ENCODE measurements at places on chromosomes 3 and 15.

GRCh38 chr15:42576776-42577175 lies 1.4 kb downstream of the STARD9 start:
- DNase-seq, result no peak
- H3K4me3 ChIP-seq, result no peak overlapping the region
- H3K27me3 ChIP-seq, result no peaks in the 10 kb centered on the region
- peak overlapping the region; percentile 94 for H3K27ac ChIP-seq
- peaks cover 68% of the 10 kb centered on the region for H3K4me1 ChIP-seq
- no peaks in the 10 kb centered on the region for H3K36me3 ChIP-seq

DNA sequence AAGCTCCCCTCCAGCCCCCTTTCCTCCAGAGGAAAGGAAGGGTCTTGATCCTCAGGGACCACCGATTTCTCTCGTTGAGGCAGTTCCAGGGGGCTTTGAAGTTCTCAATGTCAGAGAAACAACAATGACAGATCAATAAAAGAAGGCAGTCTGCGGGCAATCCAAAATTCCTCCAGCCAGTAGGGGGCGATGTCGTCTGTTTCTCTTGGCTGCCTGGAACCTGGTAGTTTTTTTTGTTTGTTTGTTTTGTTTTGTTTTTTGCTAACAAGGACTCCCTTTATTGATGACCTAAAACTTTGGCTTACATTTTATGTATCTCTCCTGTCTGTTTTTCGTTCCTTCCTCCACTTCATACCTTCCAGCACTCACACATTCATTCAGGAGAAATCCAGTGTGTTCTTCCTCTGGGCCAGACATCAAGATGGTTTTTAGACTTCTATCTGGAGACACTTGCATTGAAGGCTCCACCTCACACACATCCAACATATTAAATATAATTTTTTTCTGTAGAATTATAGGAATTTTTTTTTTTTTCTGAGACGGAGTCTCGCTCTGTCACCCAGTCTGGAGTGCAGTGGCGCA lies 276.6 kb downstream of the RPLP1 start:
- no peak overlapping the region for H3K27ac ChIP-seq
- H3K36me3 ChIP-seq, result no peaks in the 10 kb centered on the region
- H3K4me1 ChIP-seq, result peaks cover 10% of the 10 kb centered on the region

DNA sequence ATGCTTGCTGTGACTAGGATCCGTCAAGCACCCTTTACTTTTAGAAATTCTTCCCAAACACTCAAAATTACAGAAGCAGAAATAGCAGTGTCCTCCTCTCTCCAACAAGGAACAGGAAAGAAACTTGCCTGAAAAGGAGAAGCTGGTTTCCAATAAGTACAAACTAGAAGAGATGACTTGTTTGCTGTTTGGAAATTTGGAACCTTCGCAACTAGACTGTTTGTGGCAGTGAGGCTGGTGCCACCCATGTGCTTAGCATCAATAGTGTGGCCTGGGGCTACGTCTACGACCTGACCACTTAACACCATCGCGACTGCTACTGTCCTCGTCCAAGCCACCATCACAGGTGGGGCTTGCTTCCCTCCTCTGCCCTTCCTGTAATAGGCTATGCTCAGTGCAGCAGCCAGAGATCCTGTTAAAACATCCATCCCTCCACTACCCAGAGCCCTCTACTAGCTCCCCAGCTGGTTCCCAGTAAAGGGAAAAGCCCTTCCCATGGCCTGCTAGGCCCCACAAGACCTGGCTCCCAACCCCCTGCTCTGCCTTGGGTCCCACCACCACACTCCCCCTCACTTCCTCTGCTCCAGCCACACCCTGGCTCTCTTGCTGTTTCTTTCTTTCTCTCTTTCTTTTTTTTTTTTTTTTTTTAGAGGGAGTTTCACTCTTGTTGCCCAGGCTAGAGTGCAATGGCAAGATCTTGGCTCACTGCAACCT lies 52.6 kb upstream of the CCR2 start:
- H3K36me3 ChIP-seq, result no peaks in the 10 kb centered on the region
- no peak for DNase-seq
- peaks cover 5% of the 10 kb centered on the region for H3K4me1 ChIP-seq
- no peak overlapping the region for H3K4me3 ChIP-seq

GRCh38 chr3:71868876-71869275 lies 83.9 kb upstream of the PROK2 start:
- no peaks in the 10 kb centered on the region for H3K27me3 ChIP-seq
- H3K4me1 ChIP-seq, result no peaks in the 10 kb centered on the region
- H3K4me3 ChIP-seq, result no peak overlapping the region
- no peak overlapping the region for H3K27ac ChIP-seq
- H3K36me3 ChIP-seq, result no peaks in the 10 kb centered on the region
- no peak for DNase-seq

- H3K27ac ChIP-seq, result no peak overlapping the region
- DNase-seq, result no peak
- no peak overlapping the region for H3K4me3 ChIP-seq
- H3K27me3 ChIP-seq, result no peaks in the 10 kb centered on the region
- no peaks in the 10 kb centered on the region for H3K4me1 ChIP-seq
Observed at GRCh38 chr3:168671091-168671490, 575.4 kb upstream of the GOLIM4 start.

DNA sequence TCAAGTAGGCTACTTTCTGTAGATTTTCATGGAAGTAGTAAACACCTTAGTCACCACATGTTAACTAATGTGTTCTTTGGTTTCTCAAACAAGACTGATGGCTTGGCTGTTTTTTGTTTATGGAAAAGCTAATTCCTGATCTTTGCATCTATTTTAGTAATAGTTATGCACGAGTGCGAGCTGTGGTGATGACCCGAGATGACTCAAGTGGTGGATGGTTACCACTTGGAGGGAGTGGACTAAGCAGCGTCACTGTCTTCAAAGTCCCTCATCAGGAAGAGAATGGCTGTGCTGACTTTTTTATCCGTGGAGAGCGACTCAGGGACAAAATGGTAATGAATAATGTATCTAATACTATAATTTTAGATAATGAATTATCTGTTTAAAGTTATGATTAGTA lies 46.6 kb downstream of the SPRED1 start:
- H3K27ac ChIP-seq, result no peak overlapping the region
- H3K27me3 ChIP-seq, result no peaks in the 10 kb centered on the region
- no peak overlapping the region for H3K4me3 ChIP-seq
- no peaks in the 10 kb centered on the region for H3K36me3 ChIP-seq

GRCh38 chr3:182738583-182739411 lies 54.5 kb upstream of the ATP11B start:
- no peaks in the 10 kb centered on the region for H3K27me3 ChIP-seq
- H3K36me3 ChIP-seq, result no peaks in the 10 kb centered on the region
- H3K4me1 ChIP-seq, result peaks cover 6% of the 10 kb centered on the region
- H3K4me3 ChIP-seq, result peak overlapping the region; percentile 2
- no peak for DNase-seq

- no peak overlapping the region for H3K4me3 ChIP-seq
- H3K4me1 ChIP-seq, result peaks cover 27% of the 10 kb centered on the region
- no peaks in the 10 kb centered on the region for H3K27me3 ChIP-seq
- H3K27ac ChIP-seq, result no peak overlapping the region
Observed at GRCh38 chr3:100910986-100911385, 82.2 kb downstream of the ABI3BP start.

DNA sequence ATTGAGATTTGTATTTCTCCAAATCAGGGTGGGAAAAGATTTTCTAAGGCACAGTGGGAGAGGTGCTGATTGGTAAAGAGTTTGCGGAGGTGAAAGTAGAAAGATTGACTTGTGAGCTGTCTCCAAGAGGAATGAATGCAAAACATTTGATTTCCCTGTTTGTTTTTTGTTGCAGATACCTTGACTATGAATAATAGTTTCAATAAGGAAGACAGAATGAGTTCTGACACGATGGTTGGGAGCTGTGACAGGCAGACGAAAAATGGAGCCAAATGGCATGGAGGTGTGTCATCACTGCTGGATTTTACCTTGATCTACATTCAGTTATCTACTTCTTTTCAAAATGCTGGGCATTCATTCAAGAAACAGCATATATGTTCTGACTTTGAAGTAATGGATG lies 145.1 kb downstream of the NFKBIZ start:
- no peak overlapping the region for H3K4me3 ChIP-seq
- peak overlapping the region; percentile 24 for H3K27ac ChIP-seq
- H3K4me1 ChIP-seq, result no peaks in the 10 kb centered on the region

DNA sequence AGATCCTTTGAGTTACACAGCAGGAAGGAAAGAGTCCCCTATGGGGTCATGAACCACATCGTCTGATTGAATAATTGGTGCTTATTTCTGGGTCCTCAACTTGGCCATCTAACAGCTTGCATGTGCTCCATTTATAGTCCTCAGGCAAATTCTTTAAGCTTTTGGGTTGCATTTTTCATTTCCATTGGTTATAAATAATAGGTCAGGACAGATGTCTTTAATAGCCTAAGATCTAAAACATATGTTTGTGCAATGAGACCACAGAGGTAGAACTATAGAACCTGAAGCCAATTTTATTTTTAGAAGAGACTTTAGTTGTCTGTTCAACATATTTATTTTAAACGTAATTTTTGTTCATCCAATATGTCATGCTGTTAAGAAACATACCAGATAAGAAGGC lies 43.2 kb downstream of the CD200R1L start:
- no peaks in the 10 kb centered on the region for H3K36me3 ChIP-seq
- no peaks in the 10 kb centered on the region for H3K27me3 ChIP-seq
- no peak overlapping the region for H3K4me3 ChIP-seq
- H3K4me1 ChIP-seq, result peaks cover 32% of the 10 kb centered on the region

GRCh38 chr3:97680210-97680609 lies 84.3 kb upstream of the ARL6 start:
- no peak overlapping the region for H3K4me3 ChIP-seq
- H3K36me3 ChIP-seq, result no peaks in the 10 kb centered on the region
- no peaks in the 10 kb centered on the region for H3K27me3 ChIP-seq
- DNase-seq, result no peak
- no peak overlapping the region for H3K27ac ChIP-seq

GRCh38 chr3:159080821-159081220 lies 279.0 kb downstream of the MFSD1 start:
- H3K27ac ChIP-seq, result no peak overlapping the region
- DNase-seq, result no peak
- no peaks in the 10 kb centered on the region for H3K36me3 ChIP-seq

- peaks cover 4% of the 10 kb centered on the region for H3K4me1 ChIP-seq
- DNase-seq, result no peak
- H3K36me3 ChIP-seq, result no peaks in the 10 kb centered on the region
- no peak overlapping the region for H3K27ac ChIP-seq
- H3K4me3 ChIP-seq, result no peak overlapping the region
- peaks cover 12% of the 10 kb centered on the region for H3K27me3 ChIP-seq
Observed at GRCh38 chr3:141356046-141356445, 12.3 kb upstream of the ZBTB38 start.

DNA sequence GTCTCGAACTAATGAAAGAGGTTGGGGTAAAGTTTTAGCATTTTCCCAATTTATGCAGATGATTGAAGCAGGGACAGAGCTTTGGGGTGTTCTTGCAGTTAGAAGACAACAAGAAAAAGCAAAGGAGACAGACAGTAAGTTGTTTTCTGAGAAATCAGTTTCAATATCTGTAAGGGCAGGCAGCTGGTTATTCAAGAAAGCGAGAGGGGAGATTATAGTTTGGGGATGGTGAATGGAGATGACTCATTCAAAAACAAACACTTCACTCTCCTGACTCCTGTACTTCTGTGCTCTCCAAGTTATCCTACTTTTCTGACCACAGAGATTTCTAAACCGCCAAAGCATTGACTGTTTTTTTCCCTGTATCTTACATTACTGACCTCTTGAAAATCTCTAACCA lies 352.0 kb downstream of the GAP43 start:
- no peak for DNase-seq
- no peaks in the 10 kb centered on the region for H3K27me3 ChIP-seq
- peaks cover 25% of the 10 kb centered on the region for H3K4me1 ChIP-seq
- H3K4me3 ChIP-seq, result no peak overlapping the region
- H3K27ac ChIP-seq, result no peak overlapping the region

DNA sequence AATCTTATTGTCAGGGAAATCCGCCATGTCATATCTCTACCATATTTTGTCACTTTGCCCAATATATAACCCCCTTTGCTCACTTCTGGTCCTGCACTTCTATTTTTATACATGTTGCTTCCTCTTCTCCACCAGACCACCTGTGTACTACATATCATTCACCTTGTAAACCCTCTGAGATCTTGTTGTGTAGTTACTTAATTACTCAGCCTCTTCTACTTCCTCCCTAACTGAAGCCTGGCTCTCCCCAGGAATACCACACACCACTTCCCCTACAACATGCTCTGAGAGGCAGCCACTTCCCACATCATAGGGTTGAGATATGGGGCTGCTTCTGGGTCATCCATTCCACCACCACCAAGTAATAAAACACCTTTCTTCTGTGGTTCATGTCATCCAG lies 10.0 kb downstream of the HEXA start:
- no peak for DNase-seq
- H3K36me3 ChIP-seq, result no peaks in the 10 kb centered on the region
- peaks cover 23% of the 10 kb centered on the region for H3K4me1 ChIP-seq
- H3K4me3 ChIP-seq, result no peak overlapping the region
- H3K27ac ChIP-seq, result no peak overlapping the region
- no peaks in the 10 kb centered on the region for H3K27me3 ChIP-seq

DNA sequence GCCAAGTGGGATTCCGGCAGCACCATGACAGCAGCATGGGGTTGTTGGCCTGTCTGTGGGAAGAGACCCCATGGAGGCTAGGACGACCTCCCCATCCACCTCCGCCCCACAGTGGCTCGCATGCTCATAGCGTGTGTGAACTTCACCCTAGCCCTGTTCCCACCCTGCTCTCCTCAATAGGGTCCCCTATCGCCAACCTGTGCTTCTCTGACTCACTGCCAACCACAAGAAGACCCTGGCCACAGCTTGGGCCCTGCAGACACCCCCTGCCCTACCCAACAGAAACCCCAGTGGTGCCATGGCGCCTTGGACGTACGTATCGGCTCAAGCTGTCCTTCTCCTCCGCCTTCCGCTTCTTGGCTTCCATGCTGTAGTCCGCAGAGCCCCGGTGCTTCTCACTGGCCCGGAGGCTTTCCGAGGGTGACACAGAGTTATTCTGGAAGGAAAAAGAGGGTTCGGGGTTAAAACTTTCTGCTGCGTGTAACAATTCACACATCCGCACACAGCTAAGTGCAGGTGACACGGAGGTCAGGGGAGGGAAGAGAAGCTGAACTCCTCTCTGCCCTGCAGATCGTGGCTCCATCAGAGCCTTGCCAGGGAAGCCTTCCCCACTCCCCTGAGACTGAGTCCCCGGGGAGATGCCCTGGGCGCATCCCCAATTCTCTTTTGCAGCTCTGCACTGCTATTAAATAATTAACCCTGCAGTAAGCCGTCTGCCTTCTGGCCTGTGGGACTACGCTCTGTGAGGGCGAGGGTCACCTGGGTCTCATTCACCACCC lies 37.3 kb downstream of the TLE3 start:
- no peak for DNase-seq
- no peak overlapping the region for H3K4me3 ChIP-seq
- H3K27me3 ChIP-seq, result no peaks in the 10 kb centered on the region
- H3K36me3 ChIP-seq, result peaks cover 66% of the 10 kb centered on the region

All from esophagus squamous epithelium (tissue), 5 donors.